Epithelial cell of proximal tubule (primary cell): ENCODE measurements at places on chromosomes 6 and 20.

DNA sequence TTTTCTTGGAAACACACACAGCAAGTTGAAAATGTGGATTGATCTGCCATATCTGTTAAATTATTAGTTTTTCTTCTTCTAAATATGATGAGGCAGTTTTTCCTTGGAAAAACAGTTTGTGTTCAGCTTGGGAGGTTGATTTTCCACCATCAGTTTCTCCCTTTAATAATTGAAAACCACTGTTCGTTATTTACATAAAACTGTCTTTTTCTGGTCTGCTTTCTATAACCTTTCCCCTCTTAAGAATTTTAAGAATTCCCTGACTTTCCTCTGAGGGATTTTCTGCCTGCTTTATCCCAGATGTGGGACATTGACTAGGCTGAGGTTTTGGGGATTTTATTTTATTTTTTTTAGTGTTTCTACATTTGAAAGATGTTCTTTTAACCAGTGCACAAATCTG lies 27.2 kb downstream of the DSE start:
- DNase-seq = no peak

DNA sequence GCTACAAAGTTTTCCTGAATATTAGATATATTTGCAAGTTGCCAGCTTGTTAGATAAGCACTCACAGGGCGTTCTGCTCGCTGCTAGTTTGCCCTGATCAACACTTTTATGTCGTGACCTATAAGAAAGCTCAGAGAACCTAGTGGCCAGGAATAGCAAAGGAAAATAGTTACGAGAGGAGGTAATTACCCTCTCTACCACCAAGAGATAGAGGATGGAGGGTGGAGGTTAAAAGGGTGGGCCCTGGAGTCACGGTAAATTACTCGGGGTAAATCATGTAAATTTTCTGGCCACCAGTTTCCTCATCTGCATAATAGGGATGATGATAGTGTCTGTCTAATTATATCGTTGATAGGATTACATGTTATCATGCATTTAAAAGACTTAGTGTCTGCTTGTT lies 87.2 kb downstream of the JPH2 start:
- DNase-seq = no peak

DNA sequence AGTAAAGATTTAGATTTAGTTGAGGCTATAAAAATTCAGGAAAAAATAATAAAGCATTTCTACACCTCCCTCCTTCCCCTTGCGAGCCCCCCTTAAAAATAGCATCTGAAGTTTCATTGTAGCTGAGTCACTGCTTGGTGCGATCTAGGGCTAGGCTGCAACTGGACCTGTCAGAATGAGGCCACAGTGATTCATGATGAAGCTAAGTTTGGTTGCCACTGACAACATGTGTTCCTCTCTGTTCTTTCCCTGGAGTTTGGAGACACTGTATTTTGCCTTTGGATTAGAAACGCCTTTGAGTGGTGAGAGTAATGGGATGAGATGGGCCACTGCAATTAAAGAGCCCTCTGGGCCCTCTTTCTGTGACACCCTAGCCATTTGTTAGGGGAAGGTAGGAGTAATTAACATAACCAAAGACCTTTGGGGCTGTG lies 334.1 kb downstream of the NRN1 start:
- no peak for DNase-seq

DNA sequence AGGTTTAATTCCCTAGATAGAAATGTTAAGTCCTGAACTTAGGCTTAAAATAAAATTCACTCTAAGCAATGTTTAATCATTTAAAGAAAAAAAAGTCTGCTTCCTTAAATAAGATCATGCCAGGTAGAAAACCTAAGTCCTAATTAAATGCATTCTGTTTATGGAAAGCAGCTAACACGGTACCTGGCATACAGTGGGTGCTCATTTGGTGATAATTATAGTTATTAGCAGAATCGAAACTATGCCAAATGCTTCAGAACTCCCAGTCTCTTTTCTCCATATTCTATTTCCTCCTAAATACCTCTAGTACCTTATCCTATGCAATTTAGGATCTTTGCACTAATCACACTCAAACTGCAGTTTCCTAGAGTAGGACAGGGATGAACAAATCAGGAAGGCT lies 331.8 kb downstream of the EPHA7 start:
- no peak for DNase-seq

GRCh38 chr20:3828798-3829197 lies 8.5 kb downstream of the AP5S1 start:
- DNase-seq = no peak

- DNase-seq = no peak
Observed at GRCh38 chr6:144075875-144076274, 19.5 kb downstream of the SF3B5 start.

DNA sequence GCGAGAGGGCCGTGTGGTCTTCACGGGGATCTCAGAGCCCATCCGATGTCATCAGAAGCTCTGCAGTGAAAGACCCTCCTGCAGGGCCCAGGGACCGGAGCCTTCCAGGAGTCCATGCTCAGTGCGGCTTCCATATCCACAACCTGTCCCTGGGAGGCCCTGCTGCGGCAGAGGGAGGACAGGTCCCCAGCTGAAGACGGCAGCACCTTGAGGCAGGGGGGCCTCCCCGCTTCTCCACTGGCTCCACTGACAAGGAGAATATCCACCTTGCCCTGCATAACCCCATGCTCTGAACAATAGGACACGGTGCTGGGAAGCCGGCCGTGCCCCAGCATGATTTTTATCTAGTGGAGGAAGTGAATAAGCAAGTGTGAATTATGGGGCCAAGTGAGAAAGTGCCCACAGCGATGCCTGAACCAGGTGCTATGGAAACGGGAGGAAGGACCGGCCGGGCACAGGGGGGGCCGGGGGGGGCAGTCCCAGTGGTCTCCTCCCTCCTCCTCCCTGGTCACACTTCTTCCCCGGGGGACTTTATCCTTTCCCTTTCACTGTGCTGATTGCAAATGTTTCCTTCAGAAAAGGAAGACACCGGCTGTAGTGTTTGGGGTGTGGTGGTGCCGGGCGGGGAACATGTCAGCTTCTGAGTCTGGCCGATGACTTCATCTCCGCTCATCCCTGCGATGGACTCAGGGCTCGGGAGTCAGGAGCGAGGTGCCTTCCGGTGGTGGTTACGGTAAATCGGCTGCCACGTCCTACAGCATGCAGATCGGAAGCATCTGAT lies 225.1 kb downstream of the ERMARD start:
- no peak for DNase-seq

GRCh38 chr6:131628726-131629125 lies 684 bp upstream of the MED23 start:
- no peak for DNase-seq

- DNase-seq = no peak
Observed at GRCh38 chr6:41757271-41757670, 10.1 kb upstream of the PGC start.

DNA sequence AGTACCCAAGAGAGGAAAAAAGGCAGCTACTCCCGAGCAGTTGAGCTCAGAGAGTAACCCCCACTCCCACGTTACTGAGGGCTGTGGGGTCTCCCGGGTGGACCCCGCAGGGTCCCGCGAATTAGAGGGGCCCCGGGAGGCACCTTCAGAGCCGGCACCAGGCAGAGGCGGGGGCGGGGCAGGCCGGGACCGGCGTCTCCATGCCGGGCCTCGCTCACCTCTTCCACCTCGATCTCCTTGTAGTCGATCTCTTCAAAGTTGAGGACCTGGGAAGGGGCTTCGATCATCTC lies 381 bp downstream of the MAP3K7 start:
- DNase-seq = no peak

- DNase-seq = no peak
Observed at GRCh38 chr20:13340088-13340487, 119.0 kb downstream of the ISM1 start.

- DNase-seq = no peak
Observed at GRCh38 chr6:10553871-10554270, 32.7 kb downstream of the GCNT2 start.

GRCh38 chr6:21582651-21583050 lies 10.9 kb upstream of the SOX4 start:
- DNase-seq = no peak

DNA sequence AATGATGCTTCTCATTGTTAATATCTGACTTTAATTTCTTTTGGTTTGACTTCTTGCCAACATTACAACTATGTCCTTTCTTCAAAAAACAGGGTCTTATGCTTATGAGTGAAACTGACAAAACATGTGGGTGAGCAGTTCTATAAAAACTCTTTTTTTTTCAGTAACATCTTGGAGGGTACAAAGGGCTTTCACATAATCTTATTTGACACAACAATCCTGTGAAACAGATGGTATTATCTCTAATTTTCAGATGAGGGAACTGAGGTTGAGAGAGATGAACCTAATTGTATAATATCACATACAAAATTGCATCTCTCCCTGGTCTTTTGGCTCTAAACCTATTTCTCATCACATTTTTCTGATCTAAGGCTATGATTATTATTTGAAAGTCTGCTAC lies 38.3 kb downstream of the MAPK14 start:
- DNase-seq = no peak

DNA sequence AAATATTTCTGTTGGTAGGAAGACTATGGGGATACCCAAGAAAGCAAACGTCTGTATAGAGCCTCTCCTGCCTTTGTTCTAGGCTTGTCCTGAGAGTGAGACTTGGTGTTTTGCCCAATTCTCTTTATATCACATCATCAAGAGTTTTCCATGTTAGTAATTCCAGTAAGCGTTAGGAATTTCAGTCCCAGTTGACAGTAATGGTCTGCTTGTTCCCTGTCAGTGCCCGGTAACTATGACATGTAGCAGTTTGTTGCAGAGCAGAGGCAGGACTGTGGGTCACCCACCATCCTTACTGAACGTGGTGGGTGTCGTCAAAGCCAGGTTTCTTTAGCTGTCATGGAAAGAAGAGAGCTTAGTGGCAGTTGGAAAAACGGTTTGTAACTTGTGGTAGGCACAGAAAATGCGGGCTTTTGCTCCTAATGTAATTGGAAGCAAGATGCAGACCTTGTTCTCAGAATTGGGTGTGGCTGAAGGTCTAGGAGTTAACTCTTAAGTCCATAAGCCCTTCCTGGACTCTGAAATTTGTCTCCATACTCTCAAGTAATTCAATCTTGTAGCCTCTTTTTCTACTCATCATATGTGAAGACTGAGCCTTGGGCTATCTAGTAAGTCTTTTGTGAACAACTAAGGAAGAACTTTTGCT lies 188.8 kb downstream of the TMEM242 start:
- no peak for DNase-seq

GRCh38 chr6:73532293-73532692 lies 11.5 kb upstream of the EEF1A1 start:
- no peak for DNase-seq

DNA sequence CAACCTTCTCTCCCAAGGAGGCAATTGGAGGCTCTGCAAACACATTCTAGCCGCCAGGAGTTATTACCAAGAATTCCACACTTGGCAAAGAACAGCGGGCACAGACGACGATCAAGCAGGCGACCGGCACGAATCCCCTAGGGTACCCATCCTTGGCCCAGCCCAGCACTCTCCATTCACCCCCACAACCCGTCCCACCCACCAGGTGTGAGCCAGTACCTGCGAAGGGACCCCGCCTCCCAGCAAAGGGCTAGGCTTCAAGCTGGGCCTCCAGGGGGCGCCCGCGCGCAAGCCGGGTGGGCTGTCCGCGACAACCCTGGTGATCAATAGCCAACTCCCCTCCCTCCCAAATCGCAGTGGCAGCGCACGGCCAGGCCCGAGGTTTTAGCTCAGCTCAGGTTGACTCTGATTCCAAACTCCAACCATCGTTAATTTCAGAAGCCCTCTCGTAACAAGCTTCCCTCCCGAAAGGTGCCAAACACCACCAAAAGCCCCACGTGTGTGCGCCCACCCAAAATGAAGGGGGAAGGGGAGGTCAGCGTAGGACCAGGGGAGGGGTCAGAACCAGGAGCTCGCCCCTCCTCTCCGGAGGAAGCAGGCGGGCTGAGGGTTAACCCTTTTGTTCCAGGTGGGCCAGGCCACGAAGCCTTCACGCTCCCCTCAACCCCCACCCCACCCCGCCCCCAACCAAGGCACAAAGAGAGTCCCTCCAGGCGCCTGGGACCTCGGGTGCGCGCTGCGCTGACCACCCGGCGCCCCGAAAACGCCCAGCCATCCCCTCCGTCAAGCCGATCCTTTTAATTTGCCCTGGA lies 2.1 kb downstream of the SALL4 start:
- no peak for DNase-seq

GRCh38 chr6:156306531-156306930 lies 470.6 kb upstream of the ARID1B start:
- no peak for DNase-seq

DNA sequence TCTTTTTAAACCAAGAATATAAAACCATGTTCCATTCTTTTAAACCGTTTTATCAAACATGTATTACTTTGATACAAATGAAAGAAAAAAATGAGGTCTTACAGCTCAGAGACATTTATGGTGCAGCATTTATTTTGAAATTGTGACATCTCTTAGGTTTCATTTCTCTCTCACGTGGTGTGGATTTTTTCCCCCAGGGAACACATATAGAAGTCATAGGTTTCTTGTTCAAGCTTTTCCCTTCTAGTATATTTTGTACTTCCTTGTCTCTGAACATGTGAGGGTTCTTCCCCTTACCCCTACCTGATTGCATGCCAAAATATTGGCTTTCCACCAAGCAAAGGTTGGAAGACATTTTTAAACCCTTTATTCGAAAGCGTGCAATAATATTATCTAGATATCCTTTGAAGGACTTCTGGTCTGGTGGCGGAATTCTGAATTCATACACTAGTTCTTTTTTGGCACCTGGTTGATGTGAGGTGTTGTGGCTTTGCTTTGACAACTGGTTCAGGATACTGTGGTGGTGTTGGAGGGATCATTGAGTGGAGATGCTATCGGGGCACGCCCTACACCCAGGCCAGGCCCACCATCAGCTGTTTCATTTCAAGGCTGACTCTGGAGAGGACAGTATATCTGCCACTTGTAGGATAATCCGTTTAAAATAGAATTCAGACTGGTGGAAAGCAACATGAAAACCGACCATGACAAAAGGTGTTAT lies 5.6 kb upstream of the FAM50B start:
- DNase-seq = no peak

- no peak for DNase-seq
Observed at GRCh38 chr6:53391170-53391569, 42.4 kb upstream of the ELOVL5 start.

DNA sequence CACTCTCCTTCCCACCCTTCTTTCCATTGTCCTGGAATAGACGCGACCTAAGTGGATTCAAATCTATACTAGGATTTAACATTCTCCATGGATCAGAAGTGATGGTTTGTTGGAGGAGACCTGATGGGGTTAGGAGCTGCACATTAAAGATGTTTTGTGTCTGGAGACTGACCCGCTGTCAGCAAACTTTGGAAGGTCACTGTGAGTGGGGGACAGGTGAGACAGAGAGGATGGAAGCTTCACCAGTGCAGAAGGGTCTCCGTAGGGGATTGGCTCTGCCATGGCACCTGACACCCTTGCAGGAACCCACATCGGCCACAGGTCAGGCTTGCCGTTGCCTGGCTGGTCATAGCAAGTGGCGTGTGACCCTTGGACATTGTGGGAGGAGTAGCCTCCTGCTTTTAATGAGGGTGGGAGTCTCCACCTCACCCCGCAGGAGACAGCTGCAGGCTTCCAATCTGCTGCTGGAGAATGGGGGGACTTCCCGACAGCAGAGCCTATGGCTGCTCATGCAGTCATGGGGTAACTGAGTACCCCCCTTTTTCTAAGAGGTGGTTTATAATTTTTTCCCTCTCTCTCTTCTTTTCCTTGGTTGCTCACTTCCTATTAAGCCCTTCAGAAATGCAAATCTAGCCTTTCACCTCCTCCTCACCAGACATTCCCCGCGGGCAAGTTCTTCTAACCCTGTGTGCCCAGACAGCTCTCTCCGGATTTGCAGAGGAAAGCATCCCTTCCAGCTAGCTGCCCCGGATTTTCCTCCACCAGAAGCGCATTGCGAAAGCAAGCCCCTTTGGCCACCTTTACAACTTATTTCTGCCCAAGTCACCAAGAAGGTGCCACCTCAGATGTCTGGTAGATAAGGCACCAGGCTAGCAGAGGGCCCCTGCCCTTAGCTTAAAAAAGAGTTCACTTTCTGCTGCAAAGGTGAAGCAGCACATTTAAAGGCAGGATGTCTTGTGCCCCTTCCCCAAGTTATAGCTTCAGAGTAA lies 53.5 kb downstream of the DACT2 start:
- DNase-seq = no peak
